ENCODE measurements at places on chromosomes 5 and 9.

DNA sequence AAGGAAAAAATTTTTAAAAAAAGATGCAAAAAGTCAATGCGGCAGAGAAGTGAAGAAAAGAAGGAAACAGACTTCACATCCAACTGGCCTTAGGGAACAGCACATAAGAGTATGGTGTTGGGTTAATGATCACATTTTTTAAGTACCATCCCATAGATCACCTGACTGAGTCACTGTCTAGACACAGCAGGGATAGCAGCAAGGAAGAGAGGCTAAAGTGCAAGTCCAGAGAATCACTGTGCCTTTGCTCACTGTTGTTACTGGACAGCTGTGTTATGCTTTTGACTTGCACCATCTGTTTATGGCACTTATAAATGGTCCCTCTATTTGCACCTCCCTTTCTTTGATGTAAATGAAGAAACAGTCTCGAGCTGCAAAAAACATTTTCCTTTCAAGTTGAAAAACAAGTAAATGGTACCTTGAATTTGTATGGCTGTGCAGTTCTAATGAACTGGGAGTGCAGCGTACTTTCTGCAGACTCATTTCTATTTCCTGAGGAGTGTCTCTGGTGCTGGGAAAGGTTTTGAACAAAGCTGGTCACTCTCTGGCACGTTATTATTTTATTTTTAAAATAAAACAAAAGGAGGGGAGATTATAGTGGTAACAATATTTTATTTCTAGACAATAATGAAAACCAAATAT lies 84.2 kb downstream of the TRPM6 start:
- DNase-seq, result peak; percentile 83

GRCh38 chr5:167754501-167755021 lies 536.9 kb upstream of the WWC1 start:
- DNase-seq, result no peak

- DNase-seq, result no peak
These were observed 84.0 kb downstream of the WNK2 start for GRCh38 chr9:93267681-93268505.

- DNase-seq, result peak; percentile 23
These were observed 1.1 kb downstream of the KIF2A start for GRCh38 chr5:62306896-62307689.

DNA sequence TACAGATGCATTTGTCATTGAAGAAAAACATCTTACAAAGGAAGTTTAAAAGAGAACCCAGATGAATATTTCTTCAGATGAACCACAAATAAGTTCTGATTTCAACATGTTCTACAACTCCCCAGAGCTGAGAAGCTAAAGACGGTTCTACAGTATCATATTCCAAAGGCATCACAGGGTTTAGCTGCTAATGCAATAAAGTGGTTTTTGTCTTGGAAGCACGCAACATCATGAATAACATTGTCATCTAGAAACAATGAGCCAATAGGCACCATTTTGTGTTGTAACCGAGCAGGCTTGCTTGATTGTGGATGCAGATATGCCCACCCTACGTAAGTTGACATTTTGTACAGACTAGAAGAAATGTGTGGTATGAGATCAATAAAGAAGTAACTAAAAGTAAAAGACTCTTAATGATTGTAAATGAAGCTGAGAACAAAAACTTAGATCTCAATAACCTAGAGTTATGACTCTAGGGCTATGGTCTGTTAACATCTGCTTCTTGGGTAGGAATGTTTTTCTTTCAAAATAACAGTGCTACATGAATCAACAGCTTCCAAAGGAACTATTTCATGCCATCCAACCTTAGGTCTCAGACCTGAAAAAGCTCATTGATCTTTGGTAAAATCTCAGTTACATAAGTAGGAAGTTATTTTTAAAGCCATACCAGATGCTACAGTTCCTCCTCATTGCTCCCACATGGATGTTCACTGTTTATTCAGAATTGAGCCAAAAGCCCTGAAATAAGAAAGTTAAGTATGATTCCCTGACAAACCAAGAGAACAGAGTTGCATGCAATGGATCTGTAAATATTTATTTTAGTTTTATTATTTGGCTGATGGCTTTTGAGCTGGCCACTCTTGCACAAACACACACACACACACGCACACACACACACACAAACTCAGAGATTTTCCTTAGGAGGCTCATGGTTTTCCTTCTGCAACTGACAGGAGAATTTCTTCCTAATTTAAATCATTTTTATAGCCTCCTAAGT lies 118.7 kb upstream of the SLCO6A1 start:
- no peak for DNase-seq

GRCh38 chr5:156759156-156759555 lies 90.9 kb upstream of the PPP1R2B start:
- DNase-seq, result no peak

DNA sequence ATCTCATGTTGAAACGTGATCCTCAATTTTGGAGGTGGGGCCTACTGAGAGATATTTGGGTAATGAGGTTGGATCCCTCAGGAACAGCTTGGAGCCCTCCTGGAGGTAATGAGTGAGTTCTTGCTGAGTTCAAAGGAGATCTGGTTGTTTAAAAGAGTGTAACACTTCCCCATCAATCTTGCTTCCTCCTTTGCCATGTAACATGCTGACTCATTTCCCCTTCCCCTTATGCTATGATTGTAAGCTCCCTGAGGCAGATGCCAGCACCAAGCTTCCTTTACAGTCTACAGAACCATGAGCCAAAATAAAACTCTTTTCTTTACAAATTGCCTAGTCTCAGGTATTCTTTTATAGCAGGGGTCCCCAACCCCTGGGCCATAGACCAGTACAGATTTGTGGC lies 352.3 kb downstream of the SLCO4C1 start:
- DNase-seq, result peak; percentile 20

DNA sequence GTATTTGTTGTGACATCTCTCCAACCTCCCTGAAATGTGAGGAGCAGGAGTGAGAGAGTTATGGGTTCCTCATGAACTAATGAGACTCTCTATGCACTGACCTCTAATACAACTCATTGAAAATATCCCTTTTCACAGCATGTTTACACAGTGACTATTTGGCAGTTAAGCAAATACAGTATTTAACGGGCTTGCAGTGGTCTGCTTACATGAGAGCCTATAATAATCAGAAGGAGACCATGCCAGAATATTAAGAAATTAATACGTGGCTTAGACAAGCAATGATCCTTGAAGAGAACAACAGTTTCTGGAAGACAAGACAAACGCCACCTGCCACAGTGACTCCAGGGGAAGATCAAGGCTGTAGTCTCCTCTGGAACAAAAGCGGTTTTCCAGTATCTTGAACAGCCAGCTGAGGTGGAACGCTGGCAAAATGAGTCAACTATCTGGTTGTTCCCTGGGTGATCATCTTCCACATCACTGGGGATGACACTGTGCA lies 424.5 kb downstream of the DMAC1 start:
- no peak for DNase-seq

- no peak for DNase-seq
These were observed 409.3 kb downstream of the AGTPBP1 start for GRCh38 chr9:85332487-85332886.

GRCh38 chr9:85964526-85964925 lies 23.6 kb downstream of the NAA35 start:
- no peak for DNase-seq

Data from foreskin keratinocyte (primary cell).